Suprapubic skin (tissue), 4 donors: ENCODE measurements at places on chromosomes 4 and X.

- no peak for DNase-seq
These were observed 223.7 kb downstream of the QDPR start for GRCh38 chr4:17288151-17288550.

DNA sequence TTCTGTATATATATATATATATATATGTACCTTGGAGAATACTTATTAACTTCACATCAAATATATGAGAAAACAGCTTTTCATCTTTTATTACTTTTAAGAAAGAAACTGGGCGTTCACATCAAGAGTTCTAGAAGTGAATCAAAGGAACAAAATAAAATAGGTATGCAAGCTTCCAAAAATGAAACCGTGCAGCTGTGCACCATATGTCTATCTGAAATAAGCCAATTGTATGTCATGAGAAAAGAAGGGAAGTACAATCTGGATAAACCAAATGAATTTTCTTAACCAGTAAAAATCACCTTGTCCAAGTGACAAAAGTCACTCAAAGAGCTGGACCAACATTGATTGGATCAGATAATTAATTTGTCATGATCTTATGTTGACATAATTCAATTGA is 405.4 kb upstream of the TECRL start:
- no peak for DNase-seq

DNA sequence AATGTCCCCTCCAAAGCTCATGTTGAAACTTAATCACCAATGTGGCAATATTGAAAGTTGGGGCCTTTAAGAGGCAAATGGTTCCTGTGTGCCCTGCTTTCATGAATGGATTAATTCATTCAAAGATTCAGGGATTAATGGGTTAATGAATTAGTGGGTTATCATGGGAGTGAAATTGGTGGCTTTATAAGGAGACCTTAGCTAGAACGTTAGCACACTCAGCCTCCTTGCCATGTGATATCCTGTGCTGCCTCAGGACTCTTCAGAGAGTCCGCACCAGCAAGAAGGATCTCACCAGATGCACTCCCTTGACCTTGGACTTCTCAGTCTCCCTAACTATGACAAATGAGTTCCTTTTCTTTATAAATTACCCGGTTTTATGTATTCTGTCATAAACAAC is 2.6 kb upstream of the WDR19 start:
- no peak for DNase-seq

DNA sequence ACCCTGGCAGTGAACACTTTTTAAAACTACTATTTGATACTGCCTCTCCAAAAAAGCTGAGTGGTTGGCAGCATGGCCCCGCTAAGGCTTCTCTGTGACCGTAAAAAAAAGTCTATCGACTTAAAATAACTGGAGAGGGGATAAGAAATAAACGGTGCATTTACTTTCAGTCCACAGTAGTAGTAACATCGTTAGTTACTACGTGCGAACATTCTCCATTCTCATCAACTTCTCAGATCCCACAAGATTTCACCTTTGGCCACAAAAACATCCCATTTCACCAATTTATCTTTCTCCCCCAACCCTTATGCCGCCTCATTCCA is 524 bp upstream of the EXOSC9 start:
- DNase-seq: no peak

- no peak for DNase-seq
These were observed 15.0 kb downstream of the UGT8 start for GRCh38 chr4:114613560-114613959.

GRCh38 chrX:123988423-123989111 is 27.1 kb downstream of the STAG2 start:
- no peak for DNase-seq

DNA sequence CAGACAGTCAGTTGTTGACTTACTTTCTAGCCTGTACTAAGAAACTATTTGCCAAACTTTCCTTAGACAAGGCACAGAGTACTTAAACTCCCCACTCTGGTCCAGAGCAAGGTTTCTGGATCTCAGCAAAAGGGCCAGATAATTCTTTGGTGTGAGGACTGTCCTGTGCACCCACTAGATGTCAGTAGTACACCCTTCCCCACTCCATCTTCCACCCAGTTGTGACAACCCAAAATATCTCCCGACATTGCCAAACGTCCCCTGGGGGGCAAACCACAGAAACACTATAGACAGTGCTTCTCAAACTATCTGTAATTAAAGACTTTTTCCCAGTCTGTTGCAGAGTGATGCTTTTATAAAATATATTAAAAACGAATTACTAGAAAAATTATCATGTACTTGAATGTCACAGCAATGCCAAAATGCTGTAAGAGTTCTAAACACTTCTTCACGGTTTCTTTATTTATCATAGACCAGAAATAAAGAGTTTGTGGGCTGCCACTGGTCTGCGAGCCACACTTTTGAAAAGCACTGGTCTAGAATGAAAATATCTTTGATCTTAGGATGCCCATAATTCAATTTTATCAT is 203.5 kb downstream of the PRDM5 start:
- no peak for DNase-seq

GRCh38 chr4:158786121-158786601 is 17.3 kb downstream of the FNIP2 start:
- no peak for DNase-seq

GRCh38 chrX:107348051-107348450 is 101.4 kb upstream of the FRMPD3 start:
- DNase-seq: no peak

DNA sequence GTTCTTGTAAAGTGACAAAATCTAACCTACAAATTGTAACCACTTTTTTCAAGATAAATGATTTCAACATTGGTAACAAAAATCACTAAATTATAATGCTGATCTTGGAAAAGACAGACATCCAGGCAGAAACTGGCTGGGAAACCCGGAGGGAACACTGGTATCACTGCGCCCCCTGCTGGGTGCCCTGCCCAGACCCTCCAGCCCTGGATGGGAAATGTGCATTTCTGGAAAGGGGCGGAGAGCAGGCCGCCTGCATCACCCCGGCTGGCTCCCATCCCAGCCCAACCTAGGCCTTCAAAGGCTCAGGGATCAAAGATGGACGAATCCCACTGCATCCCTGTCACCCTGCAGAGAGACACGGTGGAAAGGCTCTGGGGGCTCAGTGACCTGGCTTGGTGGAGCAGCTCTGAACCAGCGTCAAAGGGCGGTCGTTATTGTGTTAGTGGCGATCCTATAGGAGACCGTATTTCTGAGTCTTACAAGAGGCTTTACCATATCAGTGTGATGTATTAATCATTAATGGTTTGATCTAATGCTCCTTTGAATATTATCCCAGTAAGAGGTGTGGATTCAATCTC is 37.3 kb downstream of the ACOX3 start:
- DNase-seq: peak; percentile 91

DNA sequence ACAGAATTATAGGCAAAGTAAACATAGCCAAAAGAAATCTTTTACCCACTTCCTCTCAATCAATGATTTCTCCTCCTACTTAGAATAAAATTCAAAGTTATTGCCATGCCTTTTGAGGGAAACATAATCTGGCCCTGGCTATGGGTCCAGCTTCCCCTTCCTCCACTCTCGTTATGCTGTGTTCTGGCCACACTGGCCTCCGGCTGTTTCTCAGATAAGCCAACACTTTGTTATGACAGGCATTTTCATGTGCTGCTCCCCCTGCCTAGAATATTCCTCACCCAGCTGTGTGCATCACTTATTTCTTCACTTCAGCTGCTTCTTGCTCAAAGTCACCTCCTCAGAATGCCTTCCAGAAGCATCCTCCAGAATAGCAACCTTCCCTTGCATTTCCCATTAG is 386.6 kb upstream of the AADAT start:
- no peak for DNase-seq

DNA sequence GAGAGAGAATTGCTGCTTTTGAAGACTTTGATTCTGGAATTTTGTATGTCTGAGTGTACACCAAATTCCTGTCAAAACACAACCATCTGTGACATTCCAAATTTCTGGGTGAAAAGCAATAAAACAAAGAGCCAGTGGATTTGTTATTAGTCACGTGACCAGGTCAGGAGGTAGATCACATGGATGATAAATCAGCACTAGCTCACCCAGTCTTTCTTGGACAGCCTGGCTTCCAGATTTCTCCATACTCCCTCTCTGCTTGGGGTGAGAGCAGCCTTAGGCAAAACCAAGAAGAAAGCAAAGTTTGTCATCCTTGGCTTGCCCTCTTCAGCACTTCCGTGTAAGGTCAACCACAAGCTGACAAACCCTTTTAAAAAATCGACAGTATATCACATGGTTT is 194.2 kb downstream of the CLCN4 start:
- no peak for DNase-seq

- DNase-seq: no peak
These were observed 750.1 kb downstream of the RPA4 start for GRCh38 chrX:97633798-97634197.

DNA sequence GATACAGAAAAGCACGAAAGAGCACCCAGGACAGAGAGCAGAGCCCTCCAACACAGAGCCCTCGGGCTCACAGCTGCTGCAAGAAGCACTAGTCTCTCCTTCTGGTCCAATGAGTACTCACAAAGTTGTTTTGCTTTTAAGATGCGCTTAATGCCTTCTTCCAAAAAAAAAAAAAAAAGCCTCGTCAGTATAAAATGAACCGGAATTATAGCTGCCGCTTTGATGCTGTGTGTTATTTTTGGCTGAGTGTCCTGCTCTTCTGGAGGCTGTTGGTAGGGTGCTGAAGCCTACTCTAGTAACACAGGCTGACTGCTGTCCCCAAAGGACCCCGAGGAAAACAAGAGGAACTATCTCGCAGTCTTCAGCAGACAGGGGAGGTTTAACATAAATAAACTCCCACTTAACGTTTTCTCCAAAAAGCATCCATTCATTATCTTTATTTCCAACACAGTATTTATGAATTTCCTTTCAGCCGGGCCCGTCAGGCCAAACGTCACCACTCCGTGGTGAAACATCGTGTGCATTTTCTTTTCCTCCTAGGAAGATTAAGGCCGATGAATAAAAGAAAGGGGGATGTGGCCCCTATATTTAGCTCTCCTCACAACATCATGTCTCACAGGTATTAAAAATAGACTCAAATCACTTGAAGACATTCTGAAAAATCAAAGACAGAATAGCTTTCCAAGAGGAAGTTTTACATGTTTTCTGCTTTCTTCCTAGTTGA is 213.7 kb upstream of the PPARGC1A start:
- no peak for DNase-seq

GRCh38 chrX:19611636-19612376 is 96.5 kb upstream of the MAP3K15 start:
- DNase-seq: no peak

GRCh38 chr4:52861171-52861823 is 820 bp upstream of the RASL11B start:
- DNase-seq: no peak

GRCh38 chrX:68681443-68681941 is 34.0 kb downstream of the STARD8 start:
- DNase-seq: no peak

DNA sequence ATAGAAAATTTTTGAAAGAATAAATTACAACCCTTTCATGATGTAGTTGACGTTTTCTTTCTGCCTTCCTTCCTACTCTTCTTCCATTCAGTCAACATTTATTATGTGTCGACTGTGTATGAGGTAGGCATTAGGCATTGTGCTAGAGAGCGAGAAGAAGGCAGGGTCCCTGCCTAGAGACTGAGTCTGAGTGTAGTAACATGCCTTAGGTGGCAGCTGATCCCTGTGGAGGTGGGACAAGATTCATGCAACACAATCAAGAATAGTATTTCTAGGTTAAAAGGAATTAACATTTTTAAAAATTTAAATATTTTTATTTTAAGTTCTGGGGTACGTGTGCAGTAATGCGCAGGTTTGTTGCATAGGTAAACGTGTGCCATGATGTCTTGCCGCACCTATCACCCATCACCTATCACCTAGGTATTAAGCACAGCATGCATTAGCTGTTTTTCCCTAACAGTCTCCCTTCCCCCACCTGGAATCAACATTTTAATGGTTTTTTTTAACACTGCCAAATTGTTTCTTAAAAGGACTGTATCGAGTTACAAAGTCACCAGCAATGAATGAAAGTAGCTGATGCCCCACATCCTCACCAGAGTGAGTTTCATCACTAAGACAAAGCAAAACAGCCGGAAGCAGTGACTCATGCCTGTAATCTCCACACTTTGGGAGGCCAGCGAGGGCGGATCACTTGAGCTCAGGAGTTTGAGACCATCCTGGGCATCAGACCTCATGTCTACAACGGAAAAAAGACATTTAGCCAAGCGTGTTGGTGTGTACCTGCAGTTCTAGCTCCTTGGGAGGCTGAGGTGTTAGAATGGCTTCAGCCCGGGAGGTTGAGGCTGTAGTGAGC is 84.0 kb downstream of the WWC2 start:
- no peak for DNase-seq
